ENCODE measurements at places on chromosomes 16 and 17. TPM values are rescaled to one million over a fixed set of nuclear protein-coding genes. Genes with fewer than 3 reads are reported as not detected.

DNA sequence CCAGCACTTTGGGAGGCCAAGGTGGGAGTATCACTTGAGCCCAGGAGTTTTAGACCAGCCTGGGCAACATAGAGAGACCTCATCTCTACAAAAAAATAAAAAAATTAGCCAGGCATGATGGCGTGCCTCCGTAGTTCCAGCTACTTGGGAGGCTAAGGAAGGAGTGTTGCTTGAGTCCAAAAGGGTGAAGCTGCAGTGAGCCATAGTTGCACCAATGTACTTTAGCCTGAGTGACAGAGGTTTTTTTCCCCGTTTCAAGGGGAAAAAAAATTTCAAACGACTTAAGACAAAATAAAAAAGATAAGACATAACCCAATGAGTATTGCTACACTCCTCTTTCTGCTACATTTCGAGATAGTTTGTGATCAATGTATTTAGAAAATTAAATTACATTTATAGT, 6.8 kb downstream of the DHX8 start:
- H3K4me3 ChIP-seq = no peak overlapping the region
- H3K4me1 ChIP-seq = no peaks in the 10 kb centered on the region
- H3K27ac ChIP-seq = no peak overlapping the region
- no peak for DNase-seq
- peaks cover 26% of the 10 kb centered on the region for H3K36me3 ChIP-seq

- H3K4me1 ChIP-seq = no peaks in the 10 kb centered on the region
- H3K4me3 ChIP-seq = no peak overlapping the region
- peaks cover 25% of the 10 kb centered on the region for H3K27me3 ChIP-seq
- no peak for DNase-seq
- H3K27ac ChIP-seq = no peak overlapping the region
Observed at GRCh38 chr16:83109490-83110125, 482.8 kb downstream of the CDH13 start.

DNA sequence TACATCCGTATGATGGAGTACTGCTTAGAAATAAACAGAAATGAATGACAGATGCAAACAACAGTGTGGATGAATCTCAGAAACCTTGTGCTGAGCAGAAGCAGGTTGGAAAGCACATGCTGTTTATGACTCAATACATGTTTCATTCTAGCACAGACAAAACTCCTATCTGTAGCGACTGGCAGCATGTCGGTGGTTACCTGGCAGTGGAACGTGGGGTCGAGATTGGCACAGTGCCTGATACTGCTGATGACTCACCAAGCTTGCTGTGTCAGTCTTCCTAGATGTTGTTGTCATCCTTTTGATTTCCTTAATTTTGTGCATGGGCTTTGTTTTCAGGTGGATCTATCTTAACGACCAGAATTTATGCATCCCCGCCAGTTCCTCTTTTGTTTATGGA, 62.1 kb downstream of the GAN start:
- H3K36me3 ChIP-seq = peaks cover 7% of the 10 kb centered on the region
- H3K4me1 ChIP-seq = peaks cover 8% of the 10 kb centered on the region
- H3K27ac ChIP-seq = no peak overlapping the region

- no peaks in the 10 kb centered on the region for H3K36me3 ChIP-seq
- H3K27ac ChIP-seq = no peak overlapping the region
- H3K27me3 ChIP-seq = peaks cover 12% of the 10 kb centered on the region
- no peak for DNase-seq
- H3K4me1 ChIP-seq = no peaks in the 10 kb centered on the region
- H3K4me3 ChIP-seq = no peak overlapping the region
Observed at GRCh38 chr17:17466511-17466910, 10.3 kb upstream of the MED9 start.

GRCh38 chr17:67982034-67982640, 14.1 kb downstream of the C17orf58 start:
- no peaks in the 10 kb centered on the region for H3K27me3 ChIP-seq
- peaks cover 8% of the 10 kb centered on the region for H3K36me3 ChIP-seq
- H3K4me1 ChIP-seq = peaks cover 2% of the 10 kb centered on the region
- H3K4me3 ChIP-seq = no peak overlapping the region
- H3K27ac ChIP-seq = no peak overlapping the region
- no peak for DNase-seq

GRCh38 chr17:39151943-39152818, 744 bp upstream of the PLXDC1 start:
- no peak for DNase-seq
- peaks cover 35% of the 10 kb centered on the region for H3K27me3 ChIP-seq
- H3K27ac ChIP-seq = peak overlapping the region; percentile 100
- peaks cover 7% of the 10 kb centered on the region for H3K36me3 ChIP-seq
- H3K4me1 ChIP-seq = peaks cover 16% of the 10 kb centered on the region

- no peak overlapping the region for H3K27ac ChIP-seq
- no peak overlapping the region for H3K4me3 ChIP-seq
- no peaks in the 10 kb centered on the region for H3K27me3 ChIP-seq
- peaks cover 4% of the 10 kb centered on the region for H3K36me3 ChIP-seq
Observed at GRCh38 chr16:89641458-89642119, 15.9 kb downstream of the CHMP1A start.

DNA sequence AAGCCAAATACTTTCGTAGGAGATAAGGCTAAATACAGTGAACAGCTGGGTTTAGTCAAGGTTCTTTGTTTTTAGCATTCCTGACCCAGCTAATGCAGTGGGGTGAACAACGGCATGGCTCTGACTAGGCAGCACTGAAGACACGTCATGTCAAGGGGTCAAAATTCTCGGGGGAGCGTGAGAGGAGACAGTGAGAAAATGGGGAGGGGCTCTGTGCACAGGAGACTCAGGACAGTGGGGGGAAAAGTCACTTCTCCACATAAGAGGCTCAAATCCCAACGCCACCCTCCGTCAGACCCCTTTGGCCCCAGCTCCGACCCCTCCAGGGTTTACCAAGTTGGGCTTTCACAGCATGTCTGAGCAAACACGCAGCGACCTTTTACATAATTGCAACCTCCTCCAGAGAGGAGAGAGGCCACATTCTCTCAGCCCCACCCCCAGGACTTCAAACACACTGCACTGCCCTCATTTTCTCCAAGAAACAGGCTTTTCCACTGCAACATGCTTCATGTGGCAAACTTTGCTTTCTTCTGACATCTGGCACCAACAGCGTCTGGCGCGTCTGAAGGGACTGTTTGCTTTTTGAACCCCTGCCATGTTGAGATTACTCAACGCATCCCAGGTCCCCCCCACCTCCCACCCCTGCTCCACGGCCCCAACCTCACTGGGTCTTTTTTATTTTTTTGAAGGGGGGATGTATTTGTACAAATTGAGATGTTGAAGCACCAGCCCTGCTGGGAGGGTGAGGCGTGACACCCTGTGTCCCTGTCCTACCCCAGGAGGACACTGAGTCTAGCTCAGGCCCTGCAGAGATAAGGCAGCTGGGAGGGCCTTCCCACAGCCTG, 30.0 kb downstream of the AXIN2 start:
- H3K36me3 ChIP-seq = peaks cover 20% of the 10 kb centered on the region
- peak overlapping the region; percentile 47 for H3K4me3 ChIP-seq
- H3K27ac ChIP-seq = peak overlapping the region; percentile 97

DNA sequence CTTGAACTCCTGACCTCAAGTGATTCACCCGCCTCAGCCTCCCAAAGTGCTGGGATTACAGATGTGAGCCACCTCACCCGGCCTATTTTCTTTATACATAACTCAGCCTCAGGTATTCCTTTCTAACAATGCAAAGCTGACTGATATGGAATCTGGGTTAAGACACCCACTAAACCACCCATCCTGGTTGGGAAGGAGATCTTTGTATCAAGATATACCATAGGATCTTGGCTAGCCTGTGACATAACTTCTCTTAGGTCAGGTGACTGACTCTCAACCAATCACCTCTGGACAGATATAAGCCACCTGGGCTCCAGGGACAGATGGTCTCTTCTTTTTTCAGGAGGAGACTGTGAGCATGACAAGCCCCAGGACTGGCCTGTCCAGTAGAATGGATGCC, 51.2 kb upstream of the NKD1 start:
- no peak overlapping the region for H3K4me3 ChIP-seq
- H3K27ac ChIP-seq = no peak overlapping the region
- no peaks in the 10 kb centered on the region for H3K36me3 ChIP-seq

DNA sequence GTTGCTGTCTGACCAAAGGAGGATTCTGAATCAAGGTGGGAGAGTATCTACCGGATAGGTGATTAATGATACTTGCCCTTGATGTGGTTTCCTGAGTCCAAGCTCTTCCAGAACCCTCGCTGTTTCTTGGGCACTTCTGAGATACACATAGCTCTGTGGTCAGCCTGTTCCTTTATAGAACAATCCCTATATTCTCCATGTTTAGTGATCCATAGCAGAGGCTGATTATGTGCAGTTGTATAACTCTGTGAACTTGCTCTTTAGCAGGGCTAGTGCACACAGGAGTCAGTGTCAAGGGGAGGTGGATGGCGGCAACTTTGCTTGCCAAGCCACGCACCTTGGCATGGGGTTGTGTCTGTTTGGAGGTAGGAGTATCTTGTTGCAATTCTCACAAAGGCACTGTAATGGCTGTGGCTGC, 36.1 kb downstream of the ARL4D start:
- no peak overlapping the region for H3K4me3 ChIP-seq
- no peak overlapping the region for H3K27ac ChIP-seq
- peaks cover 3% of the 10 kb centered on the region for H3K4me1 ChIP-seq
- no peaks in the 10 kb centered on the region for H3K36me3 ChIP-seq
- no peak for DNase-seq

DNA sequence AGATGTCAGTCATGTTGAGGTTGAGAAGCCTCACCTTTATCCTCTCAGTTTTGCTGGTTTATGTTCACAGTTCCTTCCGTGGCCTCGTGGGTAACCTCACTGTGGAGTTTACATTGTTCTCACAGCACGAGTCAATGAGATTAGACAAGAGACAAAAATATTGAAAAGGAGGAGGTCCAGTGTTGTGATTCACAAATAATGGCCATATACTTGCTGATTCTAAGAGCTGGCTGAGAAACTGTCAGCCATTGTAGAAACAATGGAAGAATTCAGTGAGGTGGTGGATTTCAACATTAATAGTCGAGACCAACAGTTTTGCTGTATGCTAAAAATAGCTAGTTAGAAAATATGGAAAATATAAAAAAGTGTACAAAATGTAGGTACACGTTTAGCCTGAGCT, 176.4 kb upstream of the WSCD1 start:
- no peaks in the 10 kb centered on the region for H3K36me3 ChIP-seq
- H3K4me1 ChIP-seq = peaks cover 6% of the 10 kb centered on the region
- H3K4me3 ChIP-seq = no peak overlapping the region
- DNase-seq = no peak

PRR35 gene
- not detected for total RNA-seq

NTN1 gene
- 3.3 TPM for total RNA-seq

ACSM2B gene
- not detected for total RNA-seq

SAMD14 gene
- 6.0 TPM for total RNA-seq
